Forelimb muscle (tissue), 1 donor: ENCODE measurements at places on chromosomes 5 and 9.

DNA sequence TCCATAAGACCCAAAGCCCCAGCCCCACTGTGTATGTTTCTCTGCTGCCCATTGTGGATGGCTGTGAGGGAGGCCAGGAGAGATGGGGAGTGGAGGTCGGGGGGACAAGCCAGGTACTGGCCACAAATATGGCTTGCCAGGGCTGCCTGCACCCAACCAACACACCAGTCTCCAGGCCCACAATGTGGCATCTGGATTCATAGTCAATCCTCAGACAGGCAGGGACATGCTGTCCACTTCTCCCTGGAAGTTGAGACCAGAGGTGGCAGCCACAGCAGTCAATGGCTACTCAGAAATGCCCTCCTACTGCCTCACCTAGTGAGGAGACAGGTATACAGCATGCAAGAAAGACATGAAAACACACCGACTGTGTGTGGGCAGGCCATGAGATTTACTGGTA, 61.2 kb upstream of the SLC25A51 start:
- no peak for DNase-seq

GRCh38 chr9:90092508-90092907, 487.7 kb downstream of the GADD45G start:
- DNase-seq, result no peak

DNA sequence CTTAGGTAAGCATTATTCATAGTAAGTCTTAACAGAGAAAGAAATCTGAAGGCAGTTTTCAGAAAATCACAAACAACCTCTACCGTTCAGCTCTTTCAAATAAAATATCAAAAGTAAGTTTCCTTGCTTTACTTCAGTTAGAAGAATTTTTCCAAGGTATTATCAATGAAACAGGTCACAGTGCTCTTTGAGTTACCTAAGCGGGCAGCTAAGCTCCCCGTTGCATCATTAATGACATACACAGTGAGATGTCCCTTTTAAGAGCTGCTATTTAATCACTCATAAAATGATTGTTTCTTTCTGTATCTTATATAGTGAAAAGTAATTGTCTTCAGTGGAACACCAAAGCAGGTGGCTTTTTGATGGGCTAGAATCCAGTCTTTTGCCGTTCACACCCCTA, 86.2 kb upstream of the PIK3R1 start:
- no peak for DNase-seq

DNA sequence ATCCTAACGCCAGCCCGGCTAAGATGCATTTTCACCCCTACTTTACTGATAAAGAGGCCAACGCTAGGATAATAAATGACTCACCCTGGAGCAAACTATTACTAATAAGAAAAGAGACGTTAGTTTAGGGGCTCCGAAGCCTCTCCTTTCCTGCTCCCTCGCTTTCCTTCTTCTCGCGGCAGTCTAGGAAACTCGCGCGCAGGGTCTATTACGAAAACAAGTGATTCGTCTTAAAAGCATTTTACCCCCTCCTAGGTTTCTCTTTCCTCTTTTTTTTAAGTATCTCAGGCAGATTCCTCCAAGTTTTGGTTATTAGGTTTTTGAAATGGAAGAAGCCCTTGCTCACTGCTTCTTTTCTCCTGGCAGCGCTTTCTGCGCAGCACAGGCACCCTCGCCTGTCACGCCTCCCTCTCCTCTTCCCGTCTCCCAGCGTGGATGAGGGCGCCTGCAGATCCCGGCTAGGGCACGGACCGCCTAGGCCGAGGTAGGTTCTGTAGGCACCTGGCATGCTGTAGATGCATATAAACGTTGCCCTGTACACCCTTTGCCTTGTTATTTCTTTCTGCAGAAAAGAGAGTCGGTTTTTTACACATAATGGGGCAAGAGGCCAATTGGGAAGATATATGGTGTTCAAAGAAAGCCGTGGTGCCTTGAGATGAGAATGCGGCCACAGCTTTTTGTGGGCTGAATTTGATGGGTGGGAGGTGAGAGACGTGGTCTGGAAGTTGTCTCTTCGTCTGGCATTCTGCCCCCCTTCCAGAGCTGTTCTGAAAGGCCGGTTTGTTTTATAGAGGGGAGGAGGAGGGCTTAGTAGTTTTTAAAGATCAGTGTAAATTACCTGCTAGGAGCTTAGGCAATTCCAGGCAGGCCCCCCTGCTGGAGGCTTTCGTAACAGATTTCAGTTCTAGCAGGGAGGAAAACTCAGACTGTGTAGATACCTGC, 983 bp downstream of the GCNT1 start:
- DNase-seq, result no peak

DNA sequence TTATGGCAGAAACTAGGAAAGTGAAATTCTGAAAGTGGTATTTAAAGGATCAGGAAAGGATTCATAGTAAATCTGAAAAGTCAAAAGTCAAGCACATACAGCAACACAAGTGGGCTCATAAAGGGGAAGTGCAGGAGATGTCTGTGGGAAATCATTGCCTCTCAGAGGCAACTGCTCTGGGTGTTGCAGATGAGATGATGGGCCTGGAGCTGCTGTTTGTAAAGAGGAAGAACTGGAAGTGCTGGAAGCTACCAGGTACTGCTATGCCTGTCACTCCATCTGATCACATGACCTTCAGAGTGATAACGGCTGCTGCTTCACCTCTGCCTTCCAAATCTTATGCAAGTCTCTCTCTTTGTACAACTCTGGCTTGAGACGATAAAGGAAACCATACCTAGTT, 55.9 kb downstream of the ADRB2 start:
- DNase-seq, result no peak

GRCh38 chr5:147170603-147171002, 64.2 kb upstream of the STK32A start:
- no peak for DNase-seq

DNA sequence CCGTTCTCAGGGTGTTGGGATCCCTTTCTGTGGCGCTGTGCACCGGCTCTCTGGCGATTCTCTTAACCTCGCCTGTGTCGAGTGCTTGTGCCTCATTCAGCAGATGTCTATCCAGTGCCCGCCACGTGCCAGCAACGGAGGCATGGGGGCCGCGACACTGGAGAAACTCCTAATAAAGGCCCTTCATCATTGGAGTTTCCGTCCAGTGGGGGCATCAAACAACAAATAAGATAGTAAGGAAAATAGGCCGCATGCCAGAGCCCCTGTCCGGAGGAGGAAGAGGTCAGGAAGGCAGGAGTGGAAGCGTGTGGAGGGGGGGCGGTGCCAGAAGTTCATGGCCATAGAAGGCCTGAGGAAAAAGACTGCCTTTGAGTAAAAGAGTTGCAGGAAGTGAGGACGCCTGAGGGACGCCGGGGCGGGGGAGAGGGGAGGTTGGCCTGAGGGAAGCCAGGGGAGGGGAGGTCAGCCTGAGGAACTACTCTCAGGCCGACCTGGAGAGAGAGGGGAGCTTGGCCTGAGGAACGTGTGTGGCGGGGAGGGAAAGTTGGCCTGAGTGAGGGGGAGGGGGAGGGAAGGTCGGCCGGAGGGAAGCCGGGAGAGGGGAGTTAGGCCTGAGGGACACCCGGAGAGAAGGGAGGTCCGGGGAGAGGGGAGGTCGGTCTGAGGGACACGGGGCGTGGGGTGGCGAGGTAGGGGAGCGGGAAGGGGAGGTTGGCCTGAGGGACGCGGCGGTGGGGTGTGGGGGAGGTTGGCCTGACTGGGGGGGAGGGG, 82.2 kb downstream of the CACNA1B start:
- no peak for DNase-seq

DNA sequence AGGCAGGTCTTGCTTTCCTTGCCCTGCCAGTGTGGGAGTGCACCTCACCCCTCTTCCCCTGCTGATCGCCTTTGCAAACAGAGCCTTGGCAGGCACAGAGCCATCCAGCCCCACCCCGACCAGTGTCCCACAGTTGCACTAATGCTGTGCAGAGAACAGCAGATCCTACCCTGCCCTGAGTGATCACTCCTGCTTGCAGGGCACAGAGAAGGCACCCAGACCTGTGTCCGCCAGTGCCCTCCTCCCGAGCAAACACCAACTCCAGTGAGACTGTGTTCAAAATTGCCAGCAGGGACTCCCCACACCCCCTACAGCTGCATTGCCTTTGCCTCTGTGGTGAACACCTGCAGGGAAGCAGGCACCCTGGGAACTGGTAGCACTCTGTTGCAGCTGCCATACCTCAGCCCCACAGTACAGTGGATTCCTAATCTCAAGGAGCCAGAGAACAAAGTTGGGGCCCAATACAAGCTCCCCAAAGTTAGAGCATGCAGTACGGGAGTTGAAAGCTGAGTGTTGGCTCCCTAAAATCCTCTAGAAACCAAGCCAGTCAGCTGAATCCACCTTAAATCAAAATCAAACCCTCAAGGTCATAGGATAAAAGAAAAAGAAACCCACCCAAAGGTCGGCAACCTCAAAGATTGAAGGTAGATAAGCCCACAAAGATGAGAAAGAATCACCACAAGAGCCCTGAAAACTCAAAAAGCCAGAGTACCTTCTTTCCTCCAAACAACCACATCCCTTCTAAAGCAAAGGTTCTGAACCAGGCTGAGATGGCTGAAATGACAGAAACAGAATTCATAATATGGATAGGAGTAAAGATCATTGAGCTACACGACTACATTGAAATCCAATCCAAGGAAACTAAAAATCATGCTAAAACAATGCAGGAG, 92.9 kb upstream of the PIK3R1 start:
- no peak for DNase-seq

GRCh38 chr5:3010953-3011763, 259.7 kb upstream of the IRX2 start:
- DNase-seq, result no peak

- no peak for DNase-seq
Measured at GRCh38 chr9:38274800-38275199, 117.7 kb upstream of the ALDH1B1 start.

DNA sequence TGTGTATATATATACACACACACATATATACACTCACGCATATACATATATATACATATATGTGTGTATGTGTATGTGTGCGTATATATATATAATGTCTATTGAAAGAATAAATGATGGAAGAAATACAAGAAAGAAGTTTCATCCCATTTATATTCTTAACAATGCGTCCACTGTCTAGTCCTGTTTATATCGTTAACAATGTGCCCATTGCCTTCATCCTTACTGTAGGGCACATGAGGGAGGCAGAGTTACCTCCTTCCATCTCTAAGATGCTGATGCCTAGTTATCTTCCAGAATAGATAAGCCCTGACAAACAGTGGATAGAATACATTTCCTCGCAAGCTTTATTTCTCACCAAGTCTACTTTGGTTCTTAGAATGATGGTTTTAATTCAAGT, 389.8 kb upstream of the SEMA6A start:
- no peak for DNase-seq

DNA sequence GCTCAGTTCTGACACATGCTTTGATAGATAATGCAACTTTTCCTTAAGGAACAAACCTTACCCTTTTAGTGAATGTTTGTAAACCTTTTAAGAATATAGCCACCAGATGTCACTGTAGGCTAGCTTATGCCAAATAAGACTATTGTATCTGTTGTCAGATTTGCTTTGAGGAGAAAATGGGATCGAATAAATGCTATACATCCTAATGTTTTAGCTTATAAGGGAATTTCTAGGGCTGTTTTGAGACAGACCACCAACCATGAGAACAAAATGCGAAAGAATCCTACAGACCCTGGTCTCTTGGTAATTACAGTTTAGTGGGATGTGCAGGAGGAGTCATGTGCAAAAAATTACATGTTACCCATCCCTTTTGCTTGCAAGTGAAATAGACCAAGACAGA, 127.6 kb upstream of the NMUR2 start:
- DNase-seq, result peak; percentile 46

- DNase-seq, result no peak
Measured at GRCh38 chr5:3343211-3343610, 252.4 kb upstream of the IRX1 start.

DNA sequence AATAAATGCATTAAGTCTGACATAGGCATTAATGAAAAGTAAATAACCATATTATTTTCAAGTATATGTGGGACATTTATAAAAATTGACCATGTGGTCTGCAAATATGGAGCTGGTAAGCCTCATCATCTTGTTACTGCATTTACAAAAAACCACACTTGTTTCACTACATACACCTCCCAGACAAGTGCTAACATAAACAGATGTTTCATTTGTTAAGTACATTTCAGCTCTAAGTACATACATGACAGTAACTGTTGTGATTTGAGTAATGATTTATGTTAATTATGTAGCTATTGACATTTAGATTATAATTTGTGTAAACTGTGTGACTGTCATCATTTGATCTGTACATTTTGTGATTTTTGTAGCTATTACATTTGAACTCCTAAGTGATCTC, 13.9 kb downstream of the IDNK start:
- DNase-seq, result no peak

DNA sequence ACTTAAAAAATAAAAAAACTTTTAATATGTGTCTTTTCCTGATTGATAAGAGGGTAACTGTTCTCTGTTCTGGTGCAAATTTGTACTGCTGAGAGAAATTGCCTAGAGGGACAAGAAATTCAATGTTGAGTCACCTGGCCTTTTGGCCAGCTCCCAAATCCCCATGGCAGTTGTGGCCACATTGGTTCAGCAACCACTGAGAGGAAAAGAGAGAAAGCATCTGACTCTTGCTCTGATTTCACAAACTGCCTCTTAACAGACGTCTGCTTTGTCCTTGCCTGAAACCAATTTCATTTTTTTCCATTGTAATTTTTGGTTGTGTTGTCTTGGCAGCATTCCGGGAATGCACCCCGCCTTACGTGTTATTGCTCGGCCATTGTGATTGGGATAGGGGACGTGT, 42.4 kb downstream of the NTRK2 start:
- no peak for DNase-seq
